Effector CD8-positive, alpha-beta T cell (primary cell): ENCODE measurements at places on chromosomes 12 and 14.

DNA sequence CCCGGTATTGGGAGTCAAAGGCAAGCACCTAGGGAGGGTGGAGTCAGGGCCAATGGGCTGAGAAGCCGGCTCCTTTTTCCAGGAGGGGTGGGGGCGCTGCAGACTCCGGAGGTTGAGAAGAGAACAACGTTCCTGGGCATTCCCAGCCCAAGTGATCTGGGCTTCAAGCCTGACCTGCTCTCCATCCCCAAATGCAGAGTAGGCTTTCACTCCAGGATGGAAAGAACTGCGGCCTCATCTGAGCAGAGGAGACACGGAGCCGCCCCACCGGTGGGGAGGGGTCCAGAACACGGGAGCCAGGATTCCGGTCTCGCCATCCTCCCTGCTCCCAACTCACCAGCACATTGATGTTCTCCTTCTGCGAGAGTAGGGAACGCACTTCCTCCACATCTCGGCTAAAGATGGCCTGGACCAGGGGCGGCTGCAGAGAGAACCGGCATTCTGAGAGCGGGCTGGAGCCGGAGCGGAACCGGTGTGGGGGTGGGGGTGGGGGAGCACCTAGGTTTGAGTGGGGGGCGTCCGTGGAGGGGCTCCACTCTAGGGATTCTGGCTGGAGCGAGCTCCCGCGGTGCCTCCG is 605 bp downstream of the ANKRD52 start:
- no peak for DNase-seq

GRCh38 chr12:93136253-93137055 is 207.4 kb upstream of the EEA1 start:
- no peak for DNase-seq

DNA sequence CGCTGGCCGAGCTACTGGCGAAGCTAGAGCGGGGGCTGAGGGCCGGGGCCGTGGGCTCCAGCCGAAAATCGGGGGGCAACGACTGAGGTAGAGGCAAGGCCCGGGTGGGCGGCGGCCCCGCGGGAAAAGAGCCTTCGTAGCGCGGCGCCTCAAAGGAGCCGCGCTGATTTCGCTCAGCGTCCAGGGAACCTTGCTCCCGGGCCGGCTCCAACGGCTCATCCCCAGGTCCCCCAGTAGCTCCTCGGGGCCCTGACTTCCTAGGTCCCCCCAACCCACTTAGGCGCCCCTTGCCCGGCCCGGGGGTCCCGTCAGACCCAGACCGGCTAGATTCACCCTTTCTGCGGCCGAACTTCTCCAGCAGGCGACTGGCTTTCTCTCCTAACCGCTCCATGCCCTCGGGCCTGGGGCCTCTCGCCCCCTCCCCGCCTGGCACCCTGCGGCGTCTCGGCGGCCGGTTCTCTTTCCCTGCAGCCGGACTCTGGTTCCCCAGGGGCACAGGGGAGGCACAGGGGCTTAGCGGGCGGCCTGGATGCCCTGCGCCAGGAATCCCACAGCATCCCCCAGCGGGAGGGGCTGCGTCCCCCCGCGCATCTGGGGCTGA is 375 bp downstream of the AJUBA start:
- DNase-seq, result no peak

- no peak for DNase-seq
These were observed 161.2 kb upstream of the HMGA2 start for GRCh38 chr12:65663097-65663496.

DNA sequence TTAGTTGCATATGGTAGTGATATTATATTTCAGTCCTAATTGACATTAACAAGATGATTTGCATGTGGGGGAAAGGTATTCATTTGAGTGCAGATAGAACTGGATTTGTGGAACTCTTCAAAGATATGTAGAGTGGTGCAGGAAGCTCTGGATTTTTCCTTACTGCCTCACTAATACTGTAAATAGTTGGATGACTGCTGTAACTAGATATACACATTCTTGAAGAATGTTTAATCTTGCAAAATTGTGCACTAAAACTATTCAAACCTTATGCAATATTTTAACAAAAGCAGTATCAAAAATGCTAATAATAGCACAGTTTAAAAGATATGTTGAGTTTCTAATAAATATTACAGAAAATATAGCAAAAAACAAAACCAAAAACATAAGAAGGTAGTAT is 43.1 kb upstream of the ATF7IP start:
- DNase-seq, result no peak

DNA sequence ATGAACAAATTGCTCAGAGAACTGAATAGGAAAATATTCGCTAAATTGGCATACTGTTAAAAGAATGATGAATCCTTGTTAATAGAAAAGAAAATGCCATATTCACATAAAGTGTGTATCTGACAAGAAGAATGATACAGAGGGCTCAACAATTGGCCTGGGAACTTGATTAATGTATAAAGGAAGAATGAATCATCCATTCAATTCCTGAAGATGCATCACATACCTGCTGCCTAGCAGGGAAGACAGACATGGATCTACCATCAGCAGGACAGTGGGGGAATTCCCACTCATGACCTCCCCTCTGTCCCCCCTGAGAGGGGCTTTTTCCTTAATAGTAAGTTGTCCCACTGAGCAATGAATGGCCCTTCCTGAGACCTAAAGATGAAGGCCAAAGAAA is 13.5 kb downstream of the PTPN21 start:
- no peak for DNase-seq
